ENCODE measurements at places on chromosomes 3 and 15.

DNA sequence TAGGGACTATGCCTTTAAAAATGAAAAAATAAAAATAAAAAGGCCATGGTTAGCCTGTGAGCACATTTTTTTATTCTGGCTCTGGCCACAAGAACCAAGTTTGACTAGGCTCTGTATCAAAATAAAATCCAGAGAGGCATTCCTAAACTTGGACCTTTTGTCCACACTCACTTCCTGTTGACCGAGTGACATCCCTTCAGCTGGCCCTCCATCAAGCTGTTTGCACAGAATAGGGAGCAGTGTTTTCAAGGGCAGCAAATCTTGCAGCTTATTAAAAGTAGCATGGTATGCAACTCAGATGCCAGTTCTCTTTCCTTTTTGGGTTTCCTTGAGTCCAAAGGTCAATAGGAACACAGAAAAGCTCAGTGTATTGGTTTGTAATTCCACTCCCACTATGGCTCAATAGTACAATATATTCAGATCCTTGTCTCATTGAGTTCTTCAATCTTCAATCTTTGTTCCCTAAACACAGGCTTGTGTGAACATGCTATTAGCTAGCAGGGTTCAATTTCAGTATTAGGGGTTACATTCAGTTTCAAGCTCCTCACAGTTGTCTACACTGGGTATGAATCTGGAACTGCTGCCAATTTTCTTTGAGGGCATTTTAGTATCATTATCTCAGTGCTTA lies 244.5 kb downstream of the RBMS3 start:
- DNase-seq: no peak

DNA sequence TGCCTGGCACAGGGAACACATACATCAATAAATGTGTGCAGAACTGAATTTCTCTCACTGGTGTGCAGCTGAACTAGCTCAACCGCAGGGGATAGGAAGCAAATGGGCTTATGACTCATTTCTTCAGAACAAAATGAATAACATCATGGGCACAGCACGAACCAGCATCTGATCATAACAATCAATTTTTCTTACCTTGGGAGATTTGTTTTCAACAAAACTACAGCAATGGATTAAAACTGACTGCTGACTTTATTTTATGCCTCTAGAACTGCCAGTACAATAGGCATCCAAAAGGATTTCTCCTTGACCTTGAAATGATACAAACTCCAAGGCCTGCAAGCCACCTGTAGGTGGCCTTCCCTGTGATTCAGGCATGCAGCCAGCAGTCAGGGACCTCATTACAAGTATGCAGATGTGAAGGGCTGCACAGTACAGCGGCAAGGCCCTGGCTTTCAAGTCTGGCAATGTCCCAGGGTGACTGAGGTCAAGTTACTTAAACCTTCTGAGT lies 26.1 kb downstream of the TAMM41 start:
- DNase-seq: no peak

GRCh38 chr3:150414258-150414657 lies 6.2 kb downstream of the TSC22D2 start:
- DNase-seq: no peak

GRCh38 chr3:165390166-165390565 lies 194.0 kb upstream of the SLITRK3 start:
- no peak for DNase-seq

DNA sequence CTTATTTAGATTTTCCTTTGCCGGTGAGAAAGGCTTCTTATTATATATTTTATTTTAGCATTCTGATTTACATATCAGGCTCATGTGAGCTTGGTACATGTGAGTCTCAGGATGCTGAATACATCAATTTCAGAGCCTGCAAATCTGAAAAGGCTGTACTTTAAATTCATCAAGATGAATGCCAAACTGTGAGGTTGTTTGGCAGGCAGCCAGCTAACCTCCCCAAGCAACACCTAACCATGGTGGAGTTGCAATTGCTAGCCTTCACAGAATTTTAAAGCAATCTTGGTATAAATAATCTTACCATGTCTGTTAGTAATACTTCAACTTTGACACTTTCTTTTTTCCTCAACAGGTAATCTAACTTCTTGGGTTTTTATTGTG lies 252.5 kb downstream of the CDIN1 start:
- DNase-seq: no peak

GRCh38 chr3:178392511-178392926 lies 143.7 kb upstream of the KCNMB2 start:
- no peak for DNase-seq

DNA sequence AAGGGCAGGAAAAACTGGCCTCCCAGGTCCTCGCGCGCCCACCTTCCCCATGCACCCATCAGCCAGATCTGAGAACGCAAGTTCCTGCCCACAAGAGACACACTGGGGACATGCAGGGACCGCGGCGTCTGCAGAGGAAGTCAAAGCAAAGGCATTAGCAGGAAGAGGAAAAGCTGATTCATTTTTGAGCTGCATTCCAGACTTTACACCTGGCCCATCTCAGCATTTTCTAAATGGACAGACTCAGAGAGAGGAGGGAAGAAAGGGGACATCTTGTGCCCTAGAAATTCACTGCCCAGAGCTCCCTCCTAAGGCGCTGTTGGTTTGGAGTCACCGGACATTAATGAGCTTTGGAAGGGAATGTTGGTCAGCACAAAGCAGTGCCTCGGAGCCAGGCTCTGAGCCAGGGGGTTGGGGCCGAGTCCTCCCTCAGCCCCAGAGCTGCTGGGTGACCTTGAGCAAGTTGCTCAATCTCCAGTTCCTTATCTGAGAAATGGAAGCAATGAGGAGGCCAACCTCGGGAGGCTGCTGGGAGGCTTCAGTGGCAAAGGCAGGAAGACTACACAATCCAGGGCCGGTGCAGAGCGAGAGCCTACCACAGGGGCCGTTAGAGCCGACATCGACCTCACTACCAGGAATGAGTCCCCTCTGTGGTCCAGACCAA lies 150.5 kb upstream of the IQSEC1 start:
- DNase-seq: no peak

DNA sequence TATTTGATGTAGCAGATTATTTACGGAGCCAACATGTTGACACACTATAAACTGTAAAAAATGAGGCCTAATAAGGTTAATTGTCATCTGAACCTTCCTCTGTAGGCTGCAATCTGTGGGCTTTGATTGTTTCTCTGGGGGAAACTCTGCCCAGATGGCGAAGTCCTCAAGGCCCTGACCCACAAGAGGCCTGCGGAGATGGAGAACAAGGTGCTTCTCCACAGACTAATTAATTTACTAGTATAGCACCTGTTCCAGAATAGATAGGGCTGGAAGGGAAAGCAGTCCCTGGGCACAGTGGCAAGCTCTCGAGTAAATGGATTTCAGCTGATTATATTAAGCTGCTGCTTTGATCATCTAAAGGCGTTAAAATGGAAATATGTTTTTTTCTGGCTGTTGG lies 338.8 kb upstream of the DNAJC19 start:
- no peak for DNase-seq

GRCh38 chr3:111541911-111542483 lies at the start of gene CD96:
Gene CD96 (plus strand): TSS chr3:111542197. CDS start chr3:111542249, 52 bp downstream.
- no peak for DNase-seq

DNA sequence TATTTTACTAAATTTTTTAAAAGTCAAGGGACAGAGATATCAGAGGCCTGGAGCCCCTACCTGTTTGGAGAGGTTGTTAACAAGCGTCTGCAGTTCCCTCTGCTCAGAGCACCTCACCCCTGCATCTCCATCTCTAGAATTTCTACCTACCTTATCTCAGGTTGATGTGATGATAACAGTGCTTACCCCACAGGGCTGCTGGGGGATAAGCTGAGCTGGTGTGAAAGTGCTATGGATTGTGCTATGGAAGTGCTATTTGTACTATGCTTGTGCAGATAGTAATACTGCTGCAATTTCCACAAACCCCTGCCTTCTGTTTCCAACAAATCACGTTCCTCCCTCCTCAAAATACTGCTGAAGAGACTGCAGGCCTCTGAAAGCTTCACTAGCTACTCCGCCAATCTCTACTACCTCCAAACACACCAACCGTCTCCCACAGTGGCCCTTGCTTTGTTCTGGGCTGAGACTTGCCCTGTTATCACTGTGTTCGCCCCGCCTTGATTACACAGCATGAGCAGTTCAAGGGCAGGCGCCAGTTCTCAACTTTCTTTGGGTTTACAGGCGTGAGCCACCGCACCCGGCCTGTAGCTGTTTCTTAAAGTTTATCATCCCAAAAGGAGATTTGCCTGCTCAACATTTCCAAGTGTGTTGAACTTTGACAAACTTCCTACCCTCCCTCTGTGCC lies 28.4 kb upstream of the PARL start:
- peak; percentile 30 for DNase-seq

DNA sequence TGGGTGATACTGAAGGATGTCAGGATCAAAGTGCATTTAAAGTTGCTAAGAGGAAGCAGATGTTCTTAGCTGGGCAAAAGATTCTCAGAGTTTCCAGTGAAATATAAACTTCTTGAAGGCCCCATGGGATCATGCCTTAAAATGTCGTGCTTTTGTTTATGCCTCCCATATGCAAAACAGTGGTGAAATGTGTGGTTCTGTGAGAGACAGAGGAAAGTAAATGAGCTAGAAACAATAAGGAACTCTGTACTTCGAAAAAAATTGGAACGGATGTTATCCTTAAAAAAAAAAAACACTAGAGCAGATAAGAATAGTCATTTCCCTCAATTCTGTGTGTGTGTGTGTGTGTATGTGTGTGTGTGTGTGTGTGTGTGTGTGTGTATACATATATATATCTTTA lies 497.0 kb upstream of the TBL1XR1 start:
- DNase-seq: no peak

- peak; percentile 66 for DNase-seq
These were observed 617.4 kb downstream of the CADM2 start for GRCh38 chr3:85576091-85576690.

DNA sequence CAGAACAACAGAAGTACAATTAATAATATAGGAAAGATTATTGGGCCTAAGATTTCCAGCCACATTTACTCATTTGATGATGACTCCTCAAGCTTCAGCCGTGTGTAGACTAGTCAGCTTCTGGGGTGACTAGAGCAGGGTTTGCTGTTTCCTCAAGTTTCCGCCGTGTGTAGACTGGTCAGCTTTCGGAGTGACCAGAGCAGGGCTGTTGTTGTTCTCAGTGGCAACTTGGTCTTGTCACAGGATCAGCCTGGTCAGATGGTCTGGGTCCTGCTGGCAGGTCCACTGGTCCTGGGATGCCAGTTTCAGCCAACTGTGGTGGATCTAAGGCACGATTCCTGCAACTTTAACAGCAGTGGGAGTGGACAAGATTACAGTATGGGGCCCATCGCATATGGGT lies 21.8 kb upstream of the NOX5 start:
- DNase-seq: no peak
